ENCODE measurements at places on chromosomes 5 and 9. TPM values are rescaled to one million over a fixed set of nuclear protein-coding genes. Genes with fewer than 3 reads are reported as not detected.
A peak's percentile ranks its signal among the peaks of the same experiment; 100 is the strongest.

The AIF1L gene
- 24.6 TPM for polyA plus RNA-seq

DNA sequence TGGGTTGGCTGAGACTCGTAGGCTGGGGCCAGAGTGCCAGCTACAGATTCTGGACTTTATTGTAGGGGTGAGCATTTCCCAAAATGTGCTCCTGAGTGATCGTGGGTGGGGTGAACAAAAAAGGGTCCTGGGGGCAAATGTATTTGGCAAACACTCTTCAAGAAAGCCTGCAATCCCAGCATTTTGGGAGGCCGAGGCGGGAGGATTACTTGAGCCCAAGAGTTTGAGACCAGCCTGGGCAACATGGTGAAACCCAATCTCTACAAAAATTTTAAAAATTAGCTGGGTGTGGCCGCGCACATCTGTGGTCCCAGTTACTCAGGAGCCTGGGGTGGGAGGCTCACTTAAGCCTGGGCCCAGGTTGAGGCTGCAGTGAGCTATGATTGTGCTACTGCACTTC, 55.5 kb upstream of the CDKN2AIPNL start:
- no peak for DNase-seq

DNA sequence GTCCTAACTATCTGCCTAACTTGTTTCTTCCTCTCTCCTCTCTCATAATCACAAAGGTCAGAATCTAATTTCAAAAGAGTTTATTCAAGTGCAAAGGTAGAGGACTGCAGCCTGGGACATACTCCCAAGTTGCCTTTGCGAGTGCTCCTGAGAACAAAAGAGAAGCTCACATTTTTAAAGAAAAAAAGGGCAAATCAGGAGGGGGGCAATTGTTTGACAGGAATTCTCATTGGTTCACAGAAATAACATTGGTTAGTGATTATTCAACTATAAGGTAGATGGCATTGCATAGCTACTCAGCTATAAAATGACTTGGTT, 108.1 kb upstream of the RAI14 start:
- DNase-seq = no peak

GRCh38 chr9:17600962-17601593, 22.2 kb downstream of the SH3GL2 start:
- no peak for DNase-seq

The HSDL2 gene
- polyA plus RNA-seq = 36.0 TPM

The MPDZ gene
- polyA plus RNA-seq = 25.4 TPM

The ANKRD18A gene
- polyA plus RNA-seq = 14.2 TPM

- DNase-seq = no peak
These were observed 52.6 kb downstream of the SRFBP1 start for GRCh38 chr5:122014236-122014935.

GRCh38 chr9:106310782-106311181, 552.2 kb upstream of the ZNF462 start:
- DNase-seq = no peak

DNA sequence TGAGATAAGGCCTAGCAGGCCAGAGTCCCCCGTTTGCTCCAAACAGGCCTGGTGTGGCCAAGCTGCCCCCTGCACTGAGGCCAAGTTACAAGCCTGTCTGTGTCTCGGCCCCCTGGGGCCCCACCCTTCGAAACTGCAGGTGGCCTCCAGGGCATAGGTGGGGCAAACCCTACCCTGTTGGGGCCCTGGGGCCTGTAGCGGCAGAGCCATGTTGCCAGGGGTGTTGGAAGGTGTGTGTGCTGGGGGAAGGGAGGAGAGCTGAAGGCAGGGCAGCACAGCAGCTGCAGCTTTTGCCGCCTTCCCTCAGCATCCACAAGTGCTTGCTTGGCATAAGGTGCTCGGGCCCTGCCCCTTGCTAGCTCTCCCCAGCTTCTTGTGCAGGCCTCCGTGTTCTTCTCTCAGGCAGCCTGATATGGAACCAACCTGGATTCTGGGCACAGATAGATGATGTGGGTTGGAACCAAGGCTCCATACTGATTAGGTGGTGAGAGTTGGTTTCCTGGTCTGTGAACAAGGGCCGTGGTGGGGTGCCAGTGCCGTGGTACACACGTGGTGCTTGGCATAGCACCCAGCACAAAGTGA, 12.7 kb downstream of the IRF1 start:
- DNase-seq = no peak

DNA sequence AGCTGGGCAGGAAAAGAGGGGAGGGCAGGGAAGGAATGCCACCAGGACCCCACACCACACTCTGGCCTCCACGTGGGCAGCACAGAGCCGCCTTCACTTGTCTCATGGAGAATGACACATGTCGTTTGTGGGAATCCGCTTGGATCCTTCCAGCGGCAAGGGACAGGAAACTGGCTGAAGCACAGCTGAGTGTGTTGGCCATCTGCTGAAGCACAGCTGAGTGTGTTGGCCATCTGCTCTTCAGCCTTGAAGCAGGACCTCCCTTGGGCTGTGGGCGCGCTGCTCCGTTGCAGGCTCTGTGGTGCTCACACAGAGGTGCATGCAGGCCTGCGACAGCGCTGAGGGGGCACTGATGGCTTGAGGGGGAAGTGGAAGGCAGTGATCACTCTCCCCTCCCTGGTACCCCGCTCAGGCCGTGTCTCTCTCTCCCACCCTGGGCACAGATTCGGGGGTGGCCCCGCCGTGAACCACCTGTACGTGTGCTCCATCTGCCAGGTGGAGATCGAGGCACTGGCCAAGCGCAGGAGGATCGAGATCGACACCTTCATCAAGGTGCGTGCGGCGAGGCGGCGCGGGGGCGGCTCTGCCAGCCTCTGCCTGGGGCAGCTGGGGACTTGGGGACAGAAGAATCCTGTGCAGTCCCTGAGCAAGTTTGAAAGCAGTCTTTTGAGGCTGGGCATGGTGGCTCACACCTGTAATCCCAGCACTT, 40.6 kb downstream of the USP20 start:
- no peak for DNase-seq

- DNase-seq = no peak
These were observed 586.9 kb downstream of the TLE4 start for GRCh38 chr9:80158554-80159170.

The BTNL3 gene
- polyA plus RNA-seq = not detected

DNA sequence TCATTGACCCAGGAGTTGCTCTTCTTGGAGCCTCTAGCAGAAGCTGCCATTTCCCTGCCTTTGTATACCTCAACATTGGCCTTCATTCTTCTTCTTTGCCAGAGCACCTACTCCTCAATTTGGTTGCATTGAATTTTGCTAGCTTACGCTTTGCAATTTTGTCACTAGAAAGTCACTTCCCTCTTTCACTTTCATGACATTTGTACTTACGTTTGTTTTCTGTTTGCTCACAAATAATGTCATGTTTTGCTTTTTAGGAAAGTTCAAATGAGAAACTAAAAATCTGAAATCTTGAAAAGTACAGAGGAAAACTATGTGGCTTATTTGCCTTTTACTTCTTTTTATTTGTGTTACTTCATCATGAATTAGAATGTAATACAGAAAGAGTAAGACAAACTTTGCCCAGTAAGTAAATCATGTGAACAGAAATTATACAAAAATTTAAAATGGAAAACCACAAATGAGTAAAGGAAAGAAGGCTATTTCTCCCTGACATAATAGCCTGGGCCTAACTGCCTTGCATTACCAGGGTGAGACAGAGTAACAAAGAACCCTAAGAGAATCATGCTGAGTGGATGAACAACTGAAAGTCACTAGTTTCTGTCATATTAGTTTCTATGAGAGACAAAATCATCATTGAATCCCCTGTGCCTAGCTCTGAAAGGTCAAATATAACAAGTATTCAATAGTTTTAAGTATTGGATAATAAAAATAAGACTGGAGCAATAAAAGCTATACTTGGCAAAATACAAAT, 7.4 kb upstream of the IFNA1 start:
- no peak for DNase-seq

GRCh38 chr9:33884856-33885701, 68.1 kb downstream of the UBE2R2 start:
- DNase-seq = peak; percentile 46

DNA sequence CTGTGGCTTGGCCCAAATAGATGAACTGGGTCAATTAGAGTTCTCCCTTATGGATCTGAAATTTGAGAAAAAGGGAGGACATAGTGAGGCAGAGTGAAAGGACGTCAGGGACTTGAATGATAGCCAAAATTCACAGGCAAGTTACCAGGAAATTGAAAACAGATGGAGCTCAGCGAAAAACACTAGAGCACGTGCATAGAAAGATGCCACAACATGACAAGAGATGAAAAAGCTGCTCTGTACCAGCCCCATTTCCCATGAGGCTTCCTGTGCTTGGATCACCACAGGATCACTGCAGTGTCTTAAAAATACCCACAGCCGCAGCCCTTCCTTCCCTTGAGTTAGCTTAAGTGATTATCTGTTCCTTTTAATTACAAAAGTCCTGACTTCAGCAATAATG, 39.0 kb upstream of the HOMER1 start:
- DNase-seq = no peak

GRCh38 chr9:124248960-124249359, 8.8 kb upstream of the NEK6 start:
- DNase-seq = no peak

GRCh38 chr5:179415291-179416060, 70.2 kb upstream of the ADAMTS2 start:
- DNase-seq = no peak

The C9orf43 gene
- polyA plus RNA-seq = 109 TPM

The MAML1 gene
- polyA plus RNA-seq = 23.5 TPM

GRCh38 chr5:35608881-35609779, 8.5 kb upstream of the SPEF2 start:
- DNase-seq = no peak

The BAAT gene
- polyA plus RNA-seq = 0.13 TPM

Measured in testis (tissue), 5 donors.